ENCODE measurements at places on chromosomes 11 and 22.
A peak's percentile ranks its signal among the peaks of the same experiment; 100 is the strongest.

GRCh38 chr11:86551288-86552092 is 120.9 kb downstream of the ME3 start:
- DNase-seq = peak; percentile 85

- DNase-seq = no peak
These were observed 935.4 kb upstream of the CHORDC1 start for GRCh38 chr11:91158297-91158696.

DNA sequence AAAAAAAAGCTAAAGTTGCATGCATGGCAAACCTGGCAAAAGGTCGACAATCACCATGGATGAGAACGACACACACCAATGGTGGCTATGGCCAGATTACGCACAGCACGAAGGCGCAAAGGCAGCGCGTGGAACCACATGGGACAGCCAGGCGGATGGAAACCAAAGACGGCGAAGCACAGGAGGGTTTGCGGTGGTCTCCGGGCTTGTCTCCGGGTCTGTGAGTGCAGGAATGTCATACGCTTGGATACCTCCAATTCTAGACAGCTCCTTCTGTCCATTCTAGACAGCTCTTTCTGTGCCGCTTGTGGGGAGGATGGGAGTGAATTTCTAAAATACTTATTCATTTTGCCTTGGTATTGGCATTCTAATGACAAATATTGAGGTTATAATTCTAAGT is 685.4 kb downstream of the BRD1 start:
- no peak for DNase-seq

GRCh38 chr11:19703211-19703610 is 9.4 kb upstream of the NAV2 start:
- DNase-seq = no peak

DNA sequence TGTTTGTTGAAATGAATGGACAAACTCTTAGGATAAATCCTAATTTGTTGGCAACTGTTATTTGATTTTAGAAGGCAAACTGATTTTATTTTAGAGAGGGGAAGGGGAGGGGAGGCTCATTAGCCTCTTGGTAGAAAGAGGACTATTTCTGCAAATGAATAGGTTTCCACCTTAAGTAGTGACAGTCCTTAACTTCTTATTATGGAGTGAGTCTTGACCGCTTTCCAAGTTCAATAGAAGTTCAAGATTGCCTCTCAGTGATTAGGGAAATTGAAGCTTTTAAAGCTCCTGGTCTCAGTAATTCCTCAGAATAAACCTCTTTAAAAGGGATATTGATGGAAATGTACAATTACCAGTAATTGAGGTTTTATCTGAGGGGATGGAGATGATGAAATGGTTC is 55.7 kb downstream of the PANX1 start:
- DNase-seq = no peak

DNA sequence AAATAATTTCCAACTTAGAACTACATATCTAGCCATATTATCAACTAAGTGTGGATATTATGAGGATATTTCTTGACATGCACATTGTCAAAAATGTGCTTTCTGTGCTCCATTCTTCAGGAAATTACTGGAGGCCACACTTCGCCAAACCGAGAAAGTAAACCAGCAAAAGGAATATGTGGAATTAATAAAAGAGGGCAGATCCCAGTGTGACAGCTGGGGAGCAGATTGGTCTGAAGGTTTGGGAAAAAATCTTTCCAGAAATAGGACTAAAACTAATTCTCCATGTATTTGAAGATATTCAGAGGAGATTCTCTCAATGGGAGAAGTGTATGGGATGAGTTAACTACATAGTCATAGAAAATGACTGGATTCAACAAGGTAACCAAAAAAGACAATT is 546.9 kb upstream of the API5 start:
- no peak for DNase-seq

DNA sequence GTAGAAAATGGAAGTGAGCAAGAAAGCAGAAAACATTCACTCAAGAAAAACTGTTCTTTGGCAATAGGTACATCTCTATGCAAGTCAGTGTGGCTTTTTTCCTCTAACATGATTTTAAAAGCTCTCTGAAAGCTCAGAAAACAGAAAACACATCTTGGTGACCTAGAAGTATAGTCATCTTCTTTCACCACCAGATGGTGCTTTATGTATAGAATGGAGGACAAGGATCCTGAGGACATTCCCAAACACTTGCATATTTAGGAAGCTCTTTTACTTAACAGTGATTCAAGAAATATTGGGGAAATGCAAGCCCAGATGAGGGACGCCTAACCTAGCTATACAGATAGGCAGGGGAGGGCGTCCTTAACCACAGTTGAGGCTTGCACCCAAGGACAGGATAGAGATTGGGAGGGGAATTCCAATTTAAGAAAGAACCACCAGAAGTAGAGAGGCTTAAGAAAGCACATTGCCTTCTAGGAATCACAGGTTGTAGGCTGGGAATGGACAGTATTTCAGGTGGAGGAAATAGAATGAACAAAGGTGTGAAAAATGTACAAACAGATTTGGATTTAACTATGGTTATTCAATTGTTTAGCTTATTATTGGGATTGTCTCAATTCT is 13.8 kb upstream of the CCDC81 start:
- peak; percentile 42 for DNase-seq

DNA sequence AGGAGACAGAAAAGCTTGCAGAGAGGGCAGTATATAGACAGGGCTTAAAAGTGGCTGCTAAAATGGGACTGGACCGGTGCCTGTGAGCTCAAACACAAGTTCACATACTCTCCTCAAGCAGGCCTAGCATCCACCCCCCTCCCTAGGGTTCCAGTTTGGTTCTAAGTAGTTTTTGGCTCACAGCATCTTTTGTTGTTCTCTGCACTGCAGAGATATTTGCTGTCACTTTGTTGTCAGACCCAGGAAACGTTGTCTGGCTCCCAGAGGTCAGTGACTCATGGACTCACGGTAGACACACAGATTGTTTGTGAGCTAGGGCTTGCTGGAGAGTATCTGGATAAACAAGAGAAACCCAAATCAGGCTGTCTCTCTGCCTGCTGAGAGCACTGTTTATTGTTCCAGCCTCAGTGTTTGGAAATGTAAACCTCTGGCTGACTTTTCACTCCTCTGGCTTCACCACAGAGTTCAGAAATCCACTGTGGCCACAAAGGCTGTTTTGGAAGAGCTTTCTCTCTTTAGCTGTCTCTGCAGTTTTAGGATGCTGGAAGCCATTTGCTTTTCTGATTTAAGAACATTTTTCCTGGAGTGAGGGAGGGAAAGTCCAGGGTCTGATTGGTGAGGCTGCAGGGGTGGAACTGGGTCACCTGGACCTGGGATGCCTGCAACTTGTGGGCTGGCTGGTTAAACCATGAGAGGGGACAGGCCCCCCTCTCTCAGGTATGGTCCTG is 303.7 kb upstream of the PLET1 start:
- DNase-seq = no peak

- no peak for DNase-seq
These were observed 21.3 kb downstream of the KRTAP5-6 start for GRCh38 chr11:1718326-1718725.

DNA sequence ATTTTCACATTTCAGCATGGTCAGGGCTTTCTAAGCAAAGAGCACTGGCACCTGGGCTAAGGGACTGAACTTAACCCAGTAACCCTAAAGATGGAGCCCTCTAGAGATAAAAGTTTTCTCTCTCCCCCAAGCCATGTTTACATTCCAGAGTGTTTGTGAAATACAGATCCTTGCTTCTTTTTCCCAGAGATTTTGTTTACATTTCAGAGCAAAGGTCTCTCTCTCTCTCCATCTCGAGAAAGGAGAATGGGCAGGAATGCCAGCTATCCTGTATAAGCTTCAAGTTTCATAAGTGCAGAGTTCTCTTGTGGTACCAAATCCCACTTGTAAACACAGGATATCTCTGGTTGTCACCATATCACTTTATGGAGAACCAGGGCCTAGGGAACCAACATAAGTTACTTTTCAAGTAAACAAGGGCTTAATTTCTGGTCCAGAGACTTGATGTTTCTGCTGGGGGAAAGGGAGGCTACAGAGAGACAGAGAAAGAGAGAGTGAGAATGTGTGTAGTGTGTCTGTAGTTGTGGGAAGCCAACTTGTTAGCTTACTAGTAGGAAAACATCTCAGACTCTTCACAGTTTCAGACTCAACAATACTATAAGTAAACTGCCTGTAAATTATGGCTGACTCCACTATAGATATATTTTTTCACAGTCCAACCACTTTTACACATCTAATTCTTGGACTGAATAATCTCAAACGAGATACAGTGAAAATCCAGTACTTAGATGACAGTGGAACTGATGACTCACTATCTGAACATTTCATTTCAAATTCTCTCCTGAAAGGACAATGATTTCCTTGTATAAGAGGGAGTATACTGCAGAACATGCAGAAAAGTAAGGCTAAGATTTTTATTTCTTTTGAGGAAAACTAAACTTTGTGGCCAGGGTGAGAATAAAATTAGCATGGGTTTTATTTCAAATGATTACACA is 76.2 kb downstream of the ARHGAP32 start:
- peak; percentile 33 for DNase-seq

DNA sequence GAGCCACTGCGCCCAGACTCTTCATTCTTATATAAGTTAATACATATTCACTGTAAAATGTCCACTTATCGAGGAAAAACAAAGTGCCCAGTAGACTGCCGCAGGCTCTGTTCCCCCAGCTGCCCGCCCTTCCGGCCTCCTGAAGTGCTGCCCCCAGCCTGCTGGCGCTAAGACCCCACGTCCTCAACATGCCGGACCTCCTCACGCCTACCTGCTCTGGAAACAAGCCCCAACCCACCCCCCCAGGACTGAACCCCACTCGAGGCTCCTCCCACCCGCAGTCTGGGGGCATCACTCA is 1.1 kb downstream of the GATD1 start:
- DNase-seq = no peak

GRCh38 chr11:22472306-22472705 is 134.1 kb downstream of the SLC17A6 start:
- DNase-seq = peak; percentile 3

GRCh38 chr11:125429174-125429707 is 66.8 kb downstream of the FEZ1 start:
- peak; percentile 40 for DNase-seq

- peak; percentile 38 for DNase-seq
These were observed 102.1 kb downstream of the RASSF10 start for GRCh38 chr11:13110929-13111812.

- no peak for DNase-seq
These were observed 58.9 kb upstream of the ALX4 start for GRCh38 chr11:44368886-44369285.

DNA sequence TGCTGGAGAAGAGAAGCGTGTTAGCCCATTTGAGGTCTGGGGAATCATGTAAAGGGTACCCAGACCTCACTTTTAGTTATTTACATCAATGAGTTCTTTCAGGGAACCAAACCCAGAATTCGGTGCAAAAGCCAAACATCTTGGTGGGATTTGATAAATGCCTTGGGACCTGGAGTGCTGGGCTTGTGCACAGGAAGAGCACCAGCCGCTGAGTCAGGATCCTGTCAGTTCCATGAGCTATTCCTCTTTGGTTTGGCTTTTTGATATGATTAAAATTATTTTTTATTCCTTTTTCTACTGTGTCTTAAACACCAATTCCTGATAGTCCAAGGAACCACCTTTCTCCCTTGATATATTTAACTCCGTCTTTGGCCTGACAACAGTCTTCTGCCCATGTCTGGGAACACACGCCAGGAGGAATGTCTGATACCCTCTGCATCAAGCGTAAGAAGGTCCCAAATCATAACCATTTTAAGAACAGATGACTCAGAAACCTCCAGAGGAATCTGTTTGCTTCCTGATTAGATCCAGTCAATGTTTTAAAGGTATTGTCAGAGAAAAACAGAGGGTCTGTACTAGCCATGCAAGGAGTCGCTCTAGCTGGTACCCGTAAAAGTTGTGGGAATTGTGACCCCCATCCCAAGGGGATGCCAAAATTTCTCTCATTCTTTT is 65.2 kb downstream of the ALX4 start:
- DNase-seq = no peak

DNA sequence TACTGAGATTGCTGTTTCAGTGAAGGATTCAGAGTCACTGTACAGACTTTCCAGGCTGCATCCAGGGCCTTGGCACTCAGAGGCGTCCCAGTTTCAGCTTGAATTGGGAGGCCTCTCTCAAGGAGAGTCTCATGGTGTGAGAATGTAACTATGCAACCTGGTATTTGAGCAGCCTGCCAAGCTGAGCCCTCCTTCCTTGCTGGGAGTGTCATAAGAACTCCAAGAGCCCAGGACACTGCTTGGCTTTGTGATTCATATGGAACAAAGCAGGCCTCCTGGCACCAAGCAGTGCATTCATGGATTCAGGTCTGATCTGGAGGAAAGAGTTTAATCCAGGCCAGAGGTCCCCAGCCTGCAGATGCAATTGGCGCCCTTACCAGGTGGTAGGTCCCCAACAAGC is 171.7 kb downstream of the DBX1 start:
- DNase-seq = no peak

DNA sequence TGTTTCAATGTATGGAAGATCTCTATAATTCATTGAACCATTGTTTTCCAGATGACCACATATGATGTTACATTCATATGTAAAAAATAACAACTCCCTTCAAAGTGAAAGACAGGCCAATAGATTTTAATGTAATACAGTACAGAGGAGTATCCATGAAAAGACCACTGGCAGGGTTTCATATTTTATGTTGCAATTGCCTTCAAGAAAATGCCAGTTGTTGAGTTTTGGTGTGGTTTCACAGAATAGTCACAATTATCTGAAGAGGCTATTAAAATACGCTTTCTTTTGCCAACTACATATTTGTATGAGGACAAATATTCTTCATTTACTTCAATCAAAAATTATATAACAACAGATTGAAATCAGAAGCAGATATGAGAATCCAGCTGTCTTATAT is 14.3 kb downstream of the AMOTL1 start:
- no peak for DNase-seq

GRCh38 chr11:120147094-120147949 is 9.4 kb upstream of the TRIM29 start:
- no peak for DNase-seq

- DNase-seq = no peak
These were observed 22.0 kb upstream of the JAM3 start for GRCh38 chr11:134046681-134047449.
